Activated CD4-positive, CD25-positive, alpha-beta regulatory T cell treated with anti-CD3 and anti-CD28 coated beads, Interleukin-2, amount 50 U/mL, for 72 hours (primary cell): ENCODE measurements at places on chromosomes 6 and 20.
A peak's percentile ranks its signal among the peaks of the same experiment; 100 is the strongest.

- DNase-seq, result no peak
These were observed 202.0 kb downstream of the RNGTT start for GRCh38 chr6:88761237-88762031.

- DNase-seq, result no peak
These were observed 26.8 kb upstream of the TCFL5 start for GRCh38 chr20:62888406-62888805.

DNA sequence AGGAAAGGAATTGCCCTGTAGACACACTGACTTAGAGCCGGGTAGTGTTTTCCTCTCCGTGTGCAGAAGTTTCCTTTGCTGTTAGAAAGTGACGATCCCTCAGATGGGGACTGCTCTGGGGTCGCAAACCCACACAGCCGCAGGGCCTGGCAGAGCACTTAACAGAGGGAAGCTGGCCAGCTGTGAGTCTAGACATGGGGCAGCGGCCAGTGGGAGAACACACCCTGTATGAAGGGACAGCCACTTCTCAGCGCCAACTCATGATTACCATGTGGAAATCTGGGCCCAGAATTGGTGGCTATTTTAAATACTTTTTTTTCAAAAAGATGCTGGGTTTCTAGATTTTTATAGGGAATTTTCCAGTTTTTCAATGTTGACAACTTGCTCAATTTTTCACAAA, 39.4 kb downstream of the SLC9A8 start:
- DNase-seq, result no peak

GRCh38 chr6:117783279-117783678, 108.0 kb downstream of the NUS1 start:
- DNase-seq, result no peak

- DNase-seq, result no peak
These were observed 293.5 kb downstream of the UTRN start for GRCh38 chr6:144578385-144579350.

- DNase-seq, result no peak
These were observed 85.5 kb upstream of the FLRT3 start for GRCh38 chr20:14422892-14423291.

GRCh38 chr6:35973670-35974222, 50.7 kb downstream of the SLC26A8 start:
- DNase-seq, result no peak

DNA sequence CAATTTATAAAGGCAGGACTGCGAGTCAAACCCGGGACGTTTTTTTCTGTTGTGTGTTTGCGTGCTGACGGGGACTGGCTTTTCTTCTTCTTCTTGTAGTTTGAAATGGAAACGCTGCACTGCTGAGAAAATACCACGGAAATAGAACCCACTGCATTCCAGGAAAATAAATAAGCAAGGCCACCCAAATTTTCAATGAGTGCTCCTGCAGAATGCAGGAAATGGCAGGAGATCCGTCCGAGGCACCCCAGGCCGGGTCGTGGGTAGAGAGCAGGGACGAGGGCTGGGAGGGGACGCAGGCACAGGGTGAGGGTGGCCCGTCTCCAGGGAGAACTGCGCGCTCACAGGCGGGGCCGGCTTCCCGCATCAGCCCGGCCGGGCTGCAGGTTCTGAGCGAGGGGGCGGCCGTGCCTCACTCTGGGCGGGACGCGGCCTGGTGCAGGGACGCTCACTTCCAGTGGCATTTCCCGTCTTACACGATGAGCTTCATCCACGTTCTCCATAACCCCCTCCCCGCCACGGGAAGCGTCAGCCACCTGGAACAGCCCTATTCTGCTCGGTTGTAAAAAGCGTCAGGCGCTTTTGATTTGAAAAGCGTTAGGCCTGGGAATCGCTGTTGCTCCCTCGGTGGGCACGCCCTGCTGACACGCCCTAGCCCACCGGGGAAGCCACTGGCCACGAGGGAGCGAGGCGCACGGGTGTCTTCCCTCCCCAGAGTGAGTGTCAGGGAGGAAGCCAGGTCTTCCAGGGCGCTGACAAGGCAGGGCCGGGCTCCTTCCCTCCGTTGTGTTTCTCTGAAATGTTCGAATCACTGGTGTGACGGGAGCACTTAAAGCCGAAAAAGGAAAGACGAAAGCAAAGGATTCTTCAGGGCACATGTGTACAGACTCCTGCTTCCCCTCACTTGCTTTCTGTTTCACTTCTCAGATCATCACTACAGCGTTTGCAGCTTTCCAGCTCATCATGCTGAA, 17.9 kb upstream of the EXOC2 start:
- peak; percentile 67 for DNase-seq

GRCh38 chr6:94462231-94462630, 1042.9 kb upstream of the EPHA7 start:
- DNase-seq, result no peak

- no peak for DNase-seq
These were observed 60.4 kb downstream of the SOX4 start for GRCh38 chr6:21653905-21654304.

DNA sequence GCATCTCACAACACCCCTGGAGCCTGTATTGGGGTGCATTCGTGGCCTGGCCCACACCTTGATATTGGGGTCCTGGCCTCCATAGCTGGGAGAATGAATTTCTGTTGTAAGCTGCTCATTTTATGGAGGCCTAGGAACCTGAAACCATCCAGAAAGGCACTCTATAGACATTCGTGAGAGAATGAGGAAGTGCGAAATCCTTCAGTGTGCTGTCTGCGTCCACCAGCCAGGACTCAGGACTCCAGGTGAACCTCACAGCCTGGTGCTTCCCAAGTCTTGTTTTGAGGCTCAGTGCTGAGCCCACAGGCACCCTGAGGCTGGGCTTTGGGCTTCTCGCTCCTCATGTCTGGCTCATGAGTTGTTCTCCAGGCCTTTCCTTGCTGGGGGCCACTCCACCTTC, 11.9 kb upstream of the RBBP8NL start:
- no peak for DNase-seq

- DNase-seq, result no peak
These were observed 763.9 kb downstream of the HACE1 start for GRCh38 chr6:104095661-104096416.

GRCh38 chr6:40521496-40521895, 65.7 kb downstream of the LRFN2 start:
- no peak for DNase-seq

- no peak for DNase-seq
These were observed 31.6 kb downstream of the OPRM1 start for GRCh38 chr6:154070657-154071056.

- DNase-seq, result no peak
These were observed 12.0 kb downstream of the RAB23 start for GRCh38 chr6:57210060-57210459.

DNA sequence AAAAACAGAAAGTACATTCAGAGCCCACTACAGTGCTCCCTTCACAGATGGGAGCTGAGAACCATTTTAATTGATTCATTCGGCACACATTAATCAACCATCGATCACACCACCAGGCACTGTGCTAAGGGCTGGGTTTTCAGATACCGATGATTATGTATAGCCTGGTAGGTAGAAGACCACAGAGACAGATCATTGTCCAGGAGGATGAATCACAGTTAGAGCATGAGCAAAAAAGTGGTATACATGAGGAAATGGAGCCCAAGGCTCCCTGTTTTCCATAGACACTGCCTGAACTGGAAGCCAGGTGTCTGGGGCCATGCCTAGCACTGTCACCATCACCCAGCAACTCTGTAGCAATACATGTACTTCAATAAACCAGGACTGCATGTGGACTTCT, 9.0 kb upstream of the PRDM1 start:
- DNase-seq, result no peak

DNA sequence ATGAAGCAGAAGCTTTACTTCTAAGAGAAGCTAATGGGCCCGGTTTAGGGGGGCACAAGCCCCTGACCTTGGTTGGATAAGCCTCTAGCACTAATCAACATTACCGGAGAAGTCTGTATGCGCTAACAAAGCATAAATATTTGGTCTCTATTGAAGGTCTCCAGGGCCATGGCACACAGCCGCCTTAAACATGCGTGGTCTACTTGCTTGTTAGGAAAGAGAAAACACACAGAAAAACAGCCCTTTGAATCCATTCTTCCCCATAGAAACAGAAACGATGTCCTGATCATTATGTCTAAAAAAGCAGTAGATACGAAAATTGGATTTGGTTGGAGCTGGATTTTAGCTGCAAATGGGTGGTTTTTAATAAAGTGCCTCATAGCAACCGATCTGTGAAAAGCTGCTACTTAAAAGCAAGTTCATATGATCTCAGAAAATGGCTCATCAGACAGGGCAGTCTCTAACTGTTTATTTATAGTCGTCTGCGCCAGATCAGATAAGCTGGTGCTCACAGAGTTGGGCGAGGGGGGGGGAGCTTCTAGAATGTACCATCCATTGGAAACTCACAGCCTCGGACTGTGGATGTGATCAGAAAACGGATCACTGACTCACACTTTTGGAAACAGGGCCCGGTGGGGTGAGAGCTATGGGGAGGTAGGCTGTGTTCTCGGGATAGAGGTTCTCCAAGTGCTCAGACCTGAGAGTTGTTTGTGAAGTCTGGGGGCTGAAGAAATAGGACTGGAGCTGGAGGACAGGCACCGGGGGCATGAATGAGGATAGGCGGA, 35.3 kb upstream of the APCDD1L start:
- no peak for DNase-seq

- DNase-seq, result no peak
These were observed 380.3 kb downstream of the ARHGAP18 start for GRCh38 chr6:129329678-129330077.

GRCh38 chr20:22052025-22052650, 346.7 kb downstream of the PAX1 start:
- DNase-seq, result no peak

DNA sequence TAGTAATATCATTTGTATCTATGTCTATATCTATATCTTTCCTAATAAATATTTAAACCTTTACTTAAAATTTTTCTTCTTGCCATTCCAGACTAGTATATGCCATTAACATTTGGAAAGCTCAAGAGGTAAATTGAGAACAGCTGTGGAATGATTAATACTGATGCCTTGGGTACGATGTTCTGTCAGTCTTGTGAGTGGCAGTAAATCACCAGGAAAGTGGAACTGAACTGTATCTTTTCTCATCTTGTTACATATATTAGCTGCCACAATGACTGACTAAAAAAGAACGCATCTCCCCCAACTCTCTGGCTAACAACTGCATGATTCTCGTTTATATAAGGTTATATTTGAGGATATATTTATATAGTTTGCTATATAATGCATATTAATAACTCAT, 137.0 kb upstream of the ASCC3 start:
- no peak for DNase-seq

DNA sequence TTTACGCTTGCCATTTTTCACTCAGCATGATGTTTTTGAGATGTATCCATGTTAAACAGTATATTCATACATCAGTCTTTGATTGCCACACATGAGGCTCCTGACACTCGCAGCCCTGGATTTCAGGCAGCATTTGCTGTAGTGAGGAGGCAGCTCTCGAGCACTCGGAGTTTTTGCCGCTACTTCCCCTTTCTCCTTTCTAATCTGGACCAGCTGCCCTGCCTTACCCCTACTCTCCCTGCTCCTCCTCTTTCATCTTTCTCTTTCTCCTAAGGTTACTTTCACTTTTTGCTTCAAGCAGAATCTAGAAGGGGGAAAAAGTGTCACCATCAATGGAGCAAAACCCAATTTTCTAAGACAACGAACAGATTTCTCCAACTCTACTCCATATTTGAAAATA, 5.9 kb upstream of the CST3 start:
- DNase-seq, result no peak

GRCh38 chr20:32521780-32522525, 63.2 kb downstream of the NOL4L start:
- DNase-seq, result peak; percentile 70

GRCh38 chr20:36745234-36745926, 510 bp downstream of the NDRG3 start:
- DNase-seq, result no peak

DNA sequence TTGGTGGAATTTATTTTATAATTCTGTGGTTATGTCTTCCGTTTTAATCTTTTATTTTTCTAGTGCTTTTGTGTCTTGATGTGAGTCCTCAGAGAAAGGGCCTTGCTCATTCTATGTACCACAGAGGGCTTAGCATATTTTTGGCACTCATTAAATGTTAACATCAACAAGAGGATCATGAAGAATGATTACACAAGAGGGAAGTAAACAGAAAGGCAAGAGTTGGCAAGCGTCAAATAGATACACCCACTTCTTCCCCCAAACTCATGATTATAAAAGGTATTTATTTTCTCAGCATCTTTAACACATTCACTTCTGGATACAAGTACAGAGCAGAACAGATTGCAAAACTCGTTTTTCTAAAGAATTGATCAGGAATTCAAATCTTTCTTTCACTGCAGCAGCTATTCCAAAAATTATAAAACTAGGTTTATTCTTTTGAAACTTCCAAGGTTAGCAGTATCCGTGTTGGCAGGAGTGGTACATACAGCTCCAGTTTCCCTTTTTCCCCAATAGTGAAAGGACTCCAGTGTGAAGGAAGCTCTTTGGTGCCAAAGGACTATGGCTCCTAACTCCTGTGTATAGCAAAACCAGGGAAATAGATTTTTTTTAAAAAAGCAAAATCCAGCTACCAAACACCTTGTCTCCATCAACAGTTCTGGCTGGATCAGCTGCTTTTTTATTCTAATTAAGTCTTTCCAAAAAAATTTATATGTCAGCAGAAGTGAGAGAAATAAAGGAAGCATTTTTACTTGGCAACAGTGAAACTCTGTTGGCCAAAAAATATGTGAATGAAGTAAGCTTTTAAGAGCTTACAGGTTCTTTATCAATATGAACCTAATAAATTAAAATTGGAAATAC, 221.9 kb downstream of the ADGRG6 start:
- DNase-seq, result no peak

GRCh38 chr6:119985952-119986736, 636.6 kb upstream of the MAN1A1 start:
- DNase-seq, result no peak

DNA sequence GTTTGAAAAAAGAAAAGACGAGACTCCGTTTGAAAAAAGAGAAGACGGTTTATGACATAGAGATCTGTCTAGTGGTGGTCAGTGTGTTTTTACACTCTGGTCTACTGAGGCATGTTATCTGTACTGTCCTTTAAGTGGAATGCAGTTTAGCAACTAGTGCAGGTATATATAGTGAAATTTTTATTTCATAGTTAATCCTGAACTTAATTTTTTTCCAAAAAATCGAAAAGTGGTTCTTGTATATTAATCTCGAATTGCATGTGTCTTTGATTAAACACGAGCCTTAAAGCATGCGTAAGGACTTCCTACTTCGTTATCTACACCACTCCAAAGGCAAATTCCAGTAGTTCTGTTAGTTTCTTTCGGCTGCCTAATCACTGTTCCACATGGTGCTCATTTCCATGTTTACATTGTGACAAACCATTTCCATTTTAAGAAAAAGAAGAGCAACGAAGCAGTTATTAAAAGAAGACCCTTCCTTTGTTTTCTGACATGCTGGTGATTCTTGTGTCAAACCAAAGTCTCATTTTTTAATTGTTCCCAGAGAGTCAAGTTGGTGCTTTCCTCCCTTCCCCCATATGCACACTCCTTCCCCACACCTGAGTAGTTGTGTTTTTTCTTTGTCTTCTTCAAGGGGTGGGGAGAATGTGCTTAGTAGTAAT, 2.3 kb downstream of the SNX9 start:
- DNase-seq, result no peak

DNA sequence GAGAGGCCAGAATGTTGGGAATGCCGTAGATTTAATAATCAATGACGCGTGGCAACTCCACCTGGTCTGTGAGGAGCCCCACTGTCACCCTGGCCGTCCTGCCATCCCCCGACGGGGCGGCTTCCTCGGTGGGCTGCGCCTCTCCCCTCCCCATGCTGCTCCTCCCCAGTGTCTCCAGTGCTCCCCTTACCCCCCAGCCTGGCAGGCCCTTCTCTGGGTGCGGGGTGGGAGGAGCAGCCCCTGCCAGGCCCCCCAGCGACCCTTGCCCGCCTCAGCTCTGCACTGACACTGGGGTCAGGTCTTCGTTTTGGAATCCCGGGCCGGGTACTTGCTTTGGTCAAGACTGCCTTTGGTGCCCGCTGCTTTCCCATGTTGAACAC, 82.3 kb upstream of the FRMD1 start:
- DNase-seq, result no peak
